GM04503 (cell line): ENCODE measurements at places on chromosomes 1 and 21.

DNA sequence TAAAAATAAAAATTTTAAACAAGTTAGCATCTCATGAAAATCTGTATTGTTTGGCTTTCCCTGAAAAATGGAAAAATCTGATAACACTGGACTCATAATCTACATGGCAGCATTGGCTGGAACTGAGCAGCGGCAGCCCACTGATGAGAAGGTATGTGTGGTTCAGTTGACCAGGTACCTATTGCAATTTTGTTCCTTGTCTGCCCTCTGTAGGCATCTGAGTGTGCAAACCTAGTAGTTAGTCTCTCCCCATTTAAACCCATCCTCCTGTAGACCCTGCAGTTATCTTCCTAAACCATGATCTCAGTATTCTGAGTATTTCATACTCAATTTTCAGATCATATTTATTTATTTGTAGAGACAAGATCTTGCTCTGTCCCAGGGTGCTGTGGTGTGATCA is 59.4 kb upstream of the SERBP1 start:
- no peak for DNase-seq

- DNase-seq: no peak
These were observed 10.1 kb upstream of the ZBTB8B start for GRCh38 chr1:32454726-32455125.

GRCh38 chr21:43847301-43847700 is 17.7 kb upstream of the AGPAT3 start:
- DNase-seq: no peak

GRCh38 chr1:190752131-190752530 is 274.5 kb upstream of the BRINP3 start:
- DNase-seq: no peak

- no peak for DNase-seq
These were observed 27.8 kb downstream of the ILDR2 start for GRCh38 chr1:166947398-166948043.

DNA sequence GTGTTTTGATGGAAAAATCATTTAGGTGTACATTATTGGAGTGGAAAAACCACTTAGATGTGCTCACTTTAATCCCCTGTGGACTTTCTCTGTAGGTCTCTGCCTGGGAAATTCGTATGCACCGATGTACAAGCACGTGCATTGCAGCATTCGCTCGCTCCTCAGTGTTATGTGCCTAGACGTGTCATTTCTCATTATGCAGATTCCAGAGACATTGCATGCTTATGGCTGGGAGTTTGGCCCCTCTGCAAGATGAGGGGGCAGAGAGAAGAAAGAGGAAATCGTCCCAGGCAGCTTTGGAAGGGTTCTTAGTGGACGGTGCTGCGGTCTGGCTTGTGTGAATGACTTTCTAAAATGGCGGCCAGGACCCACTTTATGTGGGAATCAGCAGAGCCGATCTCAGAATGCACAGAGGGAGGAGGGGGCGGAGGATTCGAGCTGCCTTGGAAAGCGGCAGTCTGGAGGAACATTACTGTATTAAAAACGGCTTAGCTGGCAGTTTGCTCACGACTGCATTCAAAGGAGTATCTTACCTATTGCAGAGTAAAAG is 2.3 kb downstream of the SPEN start:
- no peak for DNase-seq

DNA sequence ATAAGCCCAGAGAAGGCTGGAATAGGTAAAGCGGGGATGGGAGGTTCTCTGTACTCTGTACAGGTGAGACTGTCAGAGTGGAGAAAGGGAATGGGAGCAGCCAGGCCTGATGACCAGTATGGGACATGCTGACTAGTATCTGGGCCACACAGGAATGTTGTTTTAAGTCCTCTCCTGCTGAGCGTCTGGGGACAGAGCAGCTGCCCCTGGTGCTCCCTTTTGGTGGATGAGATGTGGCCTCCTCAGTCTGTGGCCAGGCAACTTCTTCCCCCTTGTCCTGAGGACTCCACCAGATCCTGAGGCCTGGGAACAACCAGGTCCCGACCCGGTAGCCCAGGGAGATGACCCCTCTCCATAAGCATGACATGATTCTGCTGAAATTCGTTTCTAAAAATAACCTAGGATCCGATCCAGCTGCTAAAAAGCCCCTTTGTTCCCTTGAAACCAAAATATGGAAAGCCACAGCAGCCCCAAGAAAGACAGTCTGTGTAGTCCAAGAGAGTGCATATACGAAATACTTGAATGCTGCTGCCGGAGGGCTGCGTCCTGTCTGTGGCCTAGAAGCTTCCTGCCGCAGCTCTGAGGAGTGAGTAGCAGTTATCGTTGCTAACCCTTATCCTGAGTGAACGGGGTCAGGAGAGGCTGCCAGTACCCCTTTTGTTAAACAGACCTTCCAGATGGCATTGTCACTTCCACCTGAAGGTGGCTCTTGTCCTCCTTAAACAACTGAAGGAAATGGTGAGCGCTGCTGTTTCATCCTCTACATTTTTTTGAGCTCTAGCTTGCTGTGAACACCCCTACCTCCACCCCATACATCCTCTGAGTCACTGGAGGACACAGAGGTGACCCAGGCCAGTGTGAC is 47.1 kb downstream of the ATP2B4 start:
- peak; percentile 93 for DNase-seq

- no peak for DNase-seq
These were observed 4.9 kb downstream of the TMEM9 start for GRCh38 chr1:201149400-201149799.

GRCh38 chr1:177278626-177279390 is 108.0 kb downstream of the BRINP2 start:
- DNase-seq: no peak

DNA sequence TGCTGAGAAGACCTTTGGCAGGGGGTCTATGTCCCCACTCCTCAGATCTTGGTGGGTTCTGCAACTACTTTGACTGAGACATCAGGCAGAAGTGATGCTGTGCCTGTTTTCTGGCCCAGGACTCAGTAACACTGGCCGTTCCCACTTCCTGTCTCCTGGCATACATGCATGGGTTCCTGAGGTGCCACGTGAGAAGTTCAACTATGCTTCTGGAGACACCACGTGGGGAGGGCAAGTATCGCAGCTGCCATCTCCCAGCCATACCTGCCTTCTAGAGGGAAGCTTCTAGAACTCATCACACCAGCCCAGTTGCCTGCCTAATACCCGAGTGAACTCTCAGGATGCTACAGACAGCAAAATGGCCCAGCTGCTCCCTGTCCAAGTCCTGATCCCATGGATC is 65.8 kb downstream of the TRABD2B start:
- no peak for DNase-seq

DNA sequence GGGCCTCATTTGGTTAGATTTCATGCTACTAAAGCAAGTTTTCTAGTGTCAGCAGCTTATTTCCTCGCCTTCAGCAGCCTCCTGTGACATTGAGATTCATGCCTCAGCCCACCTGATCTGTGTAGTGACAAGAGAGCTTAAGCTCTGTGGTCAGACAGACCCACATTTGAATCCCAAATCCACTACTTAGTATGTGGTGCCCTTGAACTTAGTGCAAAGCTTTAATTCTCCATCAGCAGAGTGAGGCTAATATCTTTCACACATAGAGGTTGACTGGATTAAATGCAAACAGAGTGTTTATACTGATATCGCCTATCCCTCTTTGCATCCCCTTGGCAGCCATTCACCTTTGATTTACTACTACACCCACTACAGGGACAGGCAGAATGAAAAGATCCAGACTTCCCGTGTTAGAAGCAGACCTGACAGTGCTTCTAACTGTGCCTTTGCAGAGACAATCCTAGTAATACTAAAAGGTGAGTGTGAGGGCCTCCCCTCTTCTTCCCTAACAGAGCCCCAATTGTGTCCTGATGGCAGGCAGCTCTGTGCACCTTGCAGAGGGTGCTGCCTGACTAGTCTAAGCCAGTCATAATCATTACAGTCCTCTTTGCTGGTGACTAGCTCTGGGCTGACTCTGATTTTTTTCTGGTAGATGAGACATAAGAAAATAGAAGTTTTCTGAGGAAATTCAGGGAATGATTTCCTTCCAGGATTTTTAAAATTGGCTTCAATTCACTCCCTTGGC is 264.0 kb downstream of the CTH start:
- no peak for DNase-seq

- DNase-seq: no peak
These were observed 6.6 kb downstream of the WDR77 start for GRCh38 chr1:111442457-111442856.

DNA sequence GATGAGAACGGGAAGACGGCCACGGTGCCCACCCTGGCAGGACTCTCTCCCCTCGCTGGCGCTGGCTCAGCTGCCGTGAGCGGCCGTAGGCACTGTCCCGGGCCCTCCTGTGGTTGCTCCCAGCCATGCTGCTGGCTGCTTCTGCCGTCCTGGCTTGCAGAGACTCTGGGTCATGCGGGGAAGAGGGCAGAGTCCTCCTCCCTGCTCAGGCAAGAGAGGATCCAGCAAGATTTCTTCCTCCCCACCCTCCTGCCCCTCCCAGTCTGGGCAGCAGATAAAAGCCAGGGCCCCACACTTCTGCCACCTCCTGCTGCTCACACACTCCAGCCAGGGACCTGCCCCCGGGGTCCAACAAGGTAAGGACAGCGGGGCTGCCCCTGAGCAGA is 60.1 kb downstream of the AGPAT3 start:
- no peak for DNase-seq

GRCh38 chr1:2449636-2450454 is 26.2 kb upstream of the PLCH2 start:
- DNase-seq: no peak

DNA sequence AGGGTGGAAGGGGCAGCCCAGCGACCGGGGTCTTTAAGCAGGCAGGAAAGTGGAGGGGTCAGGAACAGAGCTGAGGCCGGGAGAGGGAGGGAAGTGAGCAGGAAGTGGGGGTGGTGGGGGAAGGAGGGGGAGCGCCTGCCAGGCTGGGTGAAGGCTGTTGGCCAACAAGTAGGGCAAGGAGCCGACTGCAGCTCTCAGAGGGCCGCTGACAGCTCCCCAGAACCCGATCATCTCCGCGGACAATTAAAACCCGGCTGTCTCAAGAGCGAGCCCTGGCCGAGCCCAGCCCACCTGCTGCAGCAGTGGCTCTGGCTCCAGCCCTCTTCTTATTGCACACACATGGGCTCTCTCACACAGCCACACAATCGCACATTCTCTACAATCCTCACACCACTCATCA is 51.6 kb downstream of the GRIK3 start:
- no peak for DNase-seq

GRCh38 chr1:93769777-93770176 is 88.1 kb upstream of the BCAR3 start:
- no peak for DNase-seq

- no peak for DNase-seq
These were observed 26.8 kb downstream of the GORAB start for GRCh38 chr1:170558731-170559130.

- no peak for DNase-seq
These were observed 143.5 kb upstream of the HNRNPU start for GRCh38 chr1:245007852-245008251.

DNA sequence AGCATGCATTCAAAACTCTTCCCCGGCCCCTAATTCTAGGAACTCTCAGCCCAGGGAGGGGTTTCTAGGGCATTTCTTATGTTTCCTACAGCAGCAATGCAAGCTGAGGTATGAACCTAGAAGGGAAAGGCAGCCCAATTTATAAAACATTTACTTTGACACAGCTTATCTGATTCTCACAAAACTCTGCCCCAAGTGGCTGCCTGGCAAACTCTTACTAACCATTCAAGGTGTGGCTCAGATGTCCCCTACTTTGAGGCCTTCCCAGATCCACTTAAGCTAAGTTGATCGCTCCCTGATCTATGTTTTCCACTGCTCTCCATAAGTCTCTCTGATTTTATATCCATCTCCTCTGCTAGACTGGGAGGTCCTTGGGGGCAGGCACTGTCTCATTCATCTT is 35.4 kb downstream of the AK2 start:
- DNase-seq: no peak

DNA sequence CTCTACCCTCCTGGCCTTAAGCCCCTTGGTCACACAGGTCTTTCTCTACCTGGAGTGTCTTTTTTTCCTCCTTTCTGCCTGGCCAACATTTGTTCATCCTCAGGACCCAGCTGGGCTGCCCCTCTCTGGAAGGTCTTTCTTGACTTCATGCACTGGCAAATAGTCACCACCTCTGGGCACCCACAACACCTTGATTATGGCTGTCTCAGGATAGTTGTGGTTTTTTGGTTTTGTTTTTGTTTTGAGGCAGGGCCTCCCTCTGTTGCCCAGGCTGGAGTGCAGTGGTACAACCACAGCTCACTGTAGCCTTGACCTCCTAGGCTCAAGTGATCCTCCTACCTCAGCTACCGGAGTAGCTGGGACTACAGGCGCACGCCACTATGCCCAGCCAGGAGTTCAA is 10.8 kb downstream of the RPS6KA1 start:
- DNase-seq: no peak

DNA sequence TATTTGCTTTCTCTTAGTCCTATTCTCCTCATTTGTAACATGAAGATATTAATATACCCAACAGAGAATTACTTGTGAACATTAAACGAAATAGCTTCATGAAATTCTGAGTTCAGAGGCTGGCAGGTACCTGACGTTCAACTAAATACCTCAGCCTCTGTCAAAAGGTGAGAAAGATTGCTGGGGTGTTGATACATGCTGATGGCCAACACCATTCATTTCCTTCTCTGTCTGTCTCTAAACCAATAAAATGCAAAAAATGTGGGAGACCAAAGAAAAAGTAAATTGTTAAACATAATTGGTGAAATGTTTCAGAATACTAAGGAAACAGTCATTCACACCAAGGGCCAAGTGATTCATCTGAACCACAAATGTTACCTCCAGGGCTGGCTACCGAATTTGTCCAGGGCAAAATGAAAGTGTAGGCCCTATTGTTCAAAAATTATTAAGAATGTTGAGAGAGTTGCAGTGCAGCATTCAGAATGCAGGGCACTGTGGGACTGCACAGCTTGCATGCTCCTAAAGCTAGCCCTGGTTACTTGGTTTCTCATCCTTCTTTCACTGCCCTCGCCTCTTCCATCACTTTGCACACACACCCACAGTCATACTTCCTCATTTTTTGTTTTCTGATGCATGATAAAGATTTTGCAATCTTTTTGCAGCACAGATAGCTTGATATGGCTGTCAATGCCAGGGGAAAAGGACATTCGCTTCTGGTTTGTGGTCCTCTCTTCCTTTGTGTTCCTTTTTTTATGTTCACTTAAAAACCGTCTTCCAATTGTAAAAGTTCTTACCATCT is 414.3 kb upstream of the NR5A2 start:
- DNase-seq: no peak

GRCh38 chr21:30561264-30561895 is at the start of gene KRTAP19-7:
KRTAP19-7 (minus strand) TSS chr21:30561314; CDS start chr21:30561289, 25 bp downstream.
- no peak for DNase-seq

GRCh38 chr1:91616712-91617111 is 116.1 kb downstream of the CDC7 start:
- no peak for DNase-seq

DNA sequence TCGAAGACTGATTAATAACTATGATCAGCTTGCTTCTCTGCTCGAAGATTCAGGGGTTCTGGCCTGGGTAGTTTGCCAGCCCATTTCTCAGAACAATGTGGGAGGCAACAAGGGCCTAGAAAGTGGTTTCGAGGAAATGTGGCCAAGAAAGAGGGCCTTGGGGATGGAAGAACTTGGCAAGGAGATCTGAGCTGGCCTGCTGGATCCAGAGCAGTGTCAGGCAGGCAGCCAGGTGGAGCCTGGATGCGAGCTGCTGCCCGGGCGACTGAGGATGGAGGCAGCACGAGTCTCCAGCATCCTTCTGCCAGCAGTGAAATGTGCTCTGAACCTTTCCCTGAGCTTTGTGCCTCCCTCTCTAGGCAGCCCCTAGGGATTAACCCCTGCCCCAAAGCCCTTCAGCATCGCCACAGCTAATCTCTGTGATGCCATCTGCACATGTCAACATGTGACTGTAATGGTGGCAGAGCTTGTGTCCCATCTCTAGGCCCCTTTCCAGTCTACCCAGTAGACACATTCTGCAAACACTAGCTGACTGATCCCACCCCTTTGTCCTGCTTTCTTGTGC is 61.0 kb upstream of the NEK2 start:
- no peak for DNase-seq
